LHCN-M2 (cell line): ENCODE measurements at places on chromosomes 2 and 18. TPM values are rescaled to one million over a fixed set of nuclear protein-coding genes. Genes with fewer than 3 reads are reported as not detected.

The TNFRSF11A gene
- 0.06 TPM in 2 replicates for total RNA-seq

The TMEM214 gene
- total RNA-seq, result 60.0 and 61.4 TPM in 2 replicates

The LCT gene
- 0.06 TPM in 1 of 2 replicates, not detected in the other for total RNA-seq

The SLC9A4 gene
- 0.06 TPM in 2 replicates for total RNA-seq

The RAX gene
- total RNA-seq, result not detected in 2 replicates

The IL36G gene
- total RNA-seq, result not detected in 2 replicates

The DSG1 gene
- not detected in 2 replicates for total RNA-seq

The GAL3ST2 gene
- total RNA-seq, result not detected in 2 replicates

The CPLX4 gene
- not detected in 2 replicates for total RNA-seq

- DNase-seq, result no peak
Observed at GRCh38 chr2:20582600-20583221, 68.2 kb downstream of the HS1BP3 start.

DNA sequence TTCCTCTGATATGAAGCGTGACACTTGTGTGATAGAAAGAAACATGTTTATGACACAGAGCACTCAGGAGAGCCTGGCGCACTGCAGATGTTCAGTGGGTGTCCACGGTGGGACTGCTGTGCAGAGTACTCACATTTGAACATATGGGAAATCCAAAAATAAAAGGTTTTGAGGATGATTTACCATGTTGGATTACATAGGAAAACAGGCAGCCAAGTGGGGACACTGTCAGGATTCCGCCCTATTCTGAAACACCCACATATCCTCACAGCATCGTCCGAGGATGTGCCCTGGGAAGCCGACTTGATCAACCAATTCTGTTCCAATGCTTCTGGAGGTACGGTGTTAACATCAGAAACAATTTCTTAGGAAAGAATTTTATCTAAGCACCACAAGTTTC lies 263.7 kb downstream of the TGIF1 start:
- no peak for DNase-seq

GRCh38 chr2:96760036-96760985 lies at the start of gene CNNM4:
Gene CNNM4, plus strand, starts transcription at chr2:96760902. Its CDS starts 98 bp downstream, at chr2:96761000.
- DNase-seq, result peak; percentile 88

GRCh38 chr2:24830786-24831185 lies 37.6 kb downstream of the CENPO start:
- DNase-seq, result no peak

DNA sequence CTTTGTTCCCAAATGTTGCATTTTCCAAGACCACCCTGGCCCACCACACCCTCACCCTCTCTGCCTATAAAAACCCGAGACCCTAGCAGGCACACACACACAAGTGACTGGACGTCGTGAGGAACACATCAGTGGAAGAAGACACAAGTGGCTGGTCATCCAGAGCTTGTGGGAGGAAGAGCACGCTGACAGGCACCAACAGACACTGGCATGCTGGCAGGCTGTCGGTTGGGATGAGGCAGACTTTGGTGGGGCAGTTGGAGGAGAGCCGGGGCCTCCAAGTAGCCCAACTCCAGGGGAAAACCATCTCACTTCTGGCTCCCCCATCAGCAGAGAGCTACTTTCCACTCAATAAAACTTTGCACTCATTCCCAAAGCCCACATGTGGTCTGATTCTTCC lies 225.5 kb upstream of the ZEB2 start:
- no peak for DNase-seq

- no peak for DNase-seq
Observed at GRCh38 chr2:174595116-174595809, 2.3 kb downstream of the WIPF1 start.

DNA sequence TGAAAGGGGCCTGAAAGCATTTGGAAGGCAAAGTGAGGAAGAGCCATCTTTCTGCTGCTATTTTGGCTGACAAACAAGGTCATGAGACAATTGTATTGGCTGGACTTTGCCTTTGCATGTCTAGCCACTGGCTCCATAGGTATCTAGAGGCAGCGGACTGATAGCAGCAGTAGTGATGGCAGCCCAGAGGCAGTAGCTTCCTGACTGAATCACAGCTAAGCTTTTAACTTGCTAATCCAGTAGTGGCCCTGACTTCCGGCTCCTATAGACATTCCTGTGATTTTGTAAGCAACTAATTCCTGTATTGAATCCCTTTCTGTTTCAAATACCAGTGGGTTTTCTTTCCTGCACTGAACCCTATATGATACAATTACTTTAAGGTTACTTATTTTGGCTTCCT lies 69.8 kb upstream of the PDE1A start:
- no peak for DNase-seq

DNA sequence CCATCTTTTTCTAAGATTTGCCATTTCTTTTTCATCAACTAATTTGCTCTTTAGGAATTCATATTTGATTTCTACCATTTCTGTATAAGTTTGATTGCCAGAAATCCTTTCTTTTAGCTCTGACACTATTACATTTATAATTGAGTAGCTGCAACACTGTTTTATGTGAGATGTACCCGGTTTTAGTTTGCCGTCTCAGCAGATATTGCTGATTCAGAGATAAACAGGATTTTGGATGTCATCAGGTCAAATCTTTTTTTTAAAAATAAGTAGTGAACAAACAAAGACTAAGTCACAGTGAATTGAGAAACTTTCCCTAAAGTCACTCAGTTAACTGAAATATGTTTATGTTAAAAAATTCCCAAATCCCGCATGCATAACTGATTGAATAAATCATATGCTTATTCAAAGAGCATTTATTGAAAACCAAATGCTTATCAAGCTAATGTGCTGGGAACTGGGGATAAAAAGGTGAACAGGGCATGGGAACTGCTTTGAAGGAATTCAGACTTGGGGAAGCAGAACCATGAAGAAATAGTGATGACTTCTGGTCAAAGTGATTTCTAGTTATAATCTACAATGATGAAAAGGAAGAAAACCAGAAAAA lies 19.5 kb upstream of the CCDC102B start:
- DNase-seq, result no peak

- DNase-seq, result peak; percentile 59
Observed at GRCh38 chr2:202871300-202872141, at the start of gene ICA1L. Gene ICA1L, minus strand, starts transcription at chr2:202871766. Its CDS starts 42,757 bp downstream, at chr2:202829009.

GRCh38 chr2:214031566-214031965 lies 379.3 kb upstream of the VWC2L start:
- DNase-seq, result no peak

DNA sequence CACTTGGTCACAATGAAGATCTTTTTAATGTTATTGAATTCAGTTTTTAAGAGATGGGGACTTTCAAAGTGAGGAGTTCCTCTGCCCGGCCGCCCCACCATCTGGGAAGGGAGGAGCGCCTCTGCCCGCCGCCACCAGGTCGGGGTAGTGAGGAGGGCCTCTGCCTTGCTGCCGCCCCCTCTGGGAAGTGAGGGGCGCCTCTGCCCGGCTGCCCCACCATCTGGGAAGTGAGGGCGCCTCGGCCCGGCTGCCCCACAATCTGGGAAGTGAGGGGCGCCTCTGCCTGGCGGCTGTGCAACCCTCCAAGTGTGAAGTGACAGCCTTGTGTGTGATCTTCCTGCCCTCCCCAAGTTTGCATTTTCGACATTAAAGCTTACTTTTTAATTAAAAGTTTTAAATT lies 899.3 kb downstream of the TRIB2 start:
- no peak for DNase-seq

GRCh38 chr2:11853197-11853588 lies 106.8 kb downstream of the LPIN1 start:
- no peak for DNase-seq

DNA sequence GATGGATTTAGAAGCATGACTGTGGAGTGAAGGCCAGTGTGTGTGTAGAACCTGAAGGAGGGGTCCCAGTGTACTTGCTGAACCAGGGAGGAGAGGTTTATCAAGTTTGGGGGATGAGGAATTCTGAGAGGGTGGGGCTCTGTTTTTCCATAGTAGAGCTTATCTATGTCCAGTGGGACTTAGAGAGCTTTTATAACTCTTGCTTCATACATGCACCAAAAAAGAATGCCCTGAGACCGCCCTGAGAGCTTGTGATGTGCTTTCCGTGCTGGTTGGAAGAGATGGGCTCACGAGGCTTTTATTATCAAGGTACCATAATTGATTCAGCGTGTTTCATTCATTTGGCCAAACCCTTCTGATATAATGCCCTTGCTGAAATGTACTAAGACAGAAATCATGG lies 100.2 kb downstream of the MTCL1 start:
- DNase-seq, result no peak

- DNase-seq, result peak; percentile 31
Observed at GRCh38 chr2:25378731-25379490, 37.2 kb upstream of the DNMT3A start.
